ENCODE measurements at places on chromosomes 3 and 15. TPM values are rescaled to one million over a fixed set of nuclear protein-coding genes. Genes with fewer than 3 reads are reported as not detected.

- no peak for DNase-seq
Measured at GRCh38 chr15:69604072-69604411, 151.4 kb downstream of the RPLP1 start.

GRCh38 chr15:41291065-41291631 lies 41.2 kb downstream of the OIP5 start:
- no peak for DNase-seq

DNA sequence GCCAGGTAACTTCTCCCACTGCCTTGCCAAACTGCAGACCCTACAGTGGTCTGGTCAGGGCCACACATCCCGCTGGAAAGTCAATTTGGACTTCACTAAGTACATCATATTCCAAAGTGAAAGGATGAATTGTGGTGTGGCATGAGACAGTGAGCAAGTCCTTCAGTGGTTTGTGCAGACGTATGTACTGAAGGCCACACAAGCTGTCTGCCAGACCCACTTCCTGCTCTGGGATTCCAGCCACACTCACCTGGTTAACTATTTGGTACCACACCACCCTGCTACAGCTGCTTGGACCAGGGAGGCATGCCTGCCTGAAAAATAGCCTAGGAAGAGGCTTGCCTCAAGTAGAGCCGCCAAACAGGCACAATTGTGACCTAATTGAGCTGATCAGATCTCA lies 94.1 kb upstream of the STRIT1 start:
- DNase-seq: no peak

DNA sequence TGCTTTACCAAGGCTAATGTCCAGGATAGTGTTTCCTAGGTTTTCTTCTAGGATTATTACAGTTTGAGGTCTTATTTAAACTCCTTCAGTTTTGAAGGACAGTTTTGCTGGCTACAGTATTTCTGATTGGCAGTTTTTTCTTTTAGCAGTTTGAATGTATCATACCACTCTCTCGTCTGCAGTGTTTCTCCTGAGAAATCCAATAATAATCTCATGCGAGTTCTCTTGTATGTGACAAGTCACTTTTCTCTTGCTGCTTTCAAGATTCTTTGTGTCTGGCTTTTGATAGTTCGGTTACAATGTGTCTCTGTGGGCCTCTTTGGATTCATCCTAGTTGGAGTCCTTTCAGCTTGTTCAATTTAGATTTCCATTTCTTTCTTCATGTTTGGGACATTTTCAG lies 53.0 kb upstream of the EHHADH start:
- no peak for DNase-seq

DNA sequence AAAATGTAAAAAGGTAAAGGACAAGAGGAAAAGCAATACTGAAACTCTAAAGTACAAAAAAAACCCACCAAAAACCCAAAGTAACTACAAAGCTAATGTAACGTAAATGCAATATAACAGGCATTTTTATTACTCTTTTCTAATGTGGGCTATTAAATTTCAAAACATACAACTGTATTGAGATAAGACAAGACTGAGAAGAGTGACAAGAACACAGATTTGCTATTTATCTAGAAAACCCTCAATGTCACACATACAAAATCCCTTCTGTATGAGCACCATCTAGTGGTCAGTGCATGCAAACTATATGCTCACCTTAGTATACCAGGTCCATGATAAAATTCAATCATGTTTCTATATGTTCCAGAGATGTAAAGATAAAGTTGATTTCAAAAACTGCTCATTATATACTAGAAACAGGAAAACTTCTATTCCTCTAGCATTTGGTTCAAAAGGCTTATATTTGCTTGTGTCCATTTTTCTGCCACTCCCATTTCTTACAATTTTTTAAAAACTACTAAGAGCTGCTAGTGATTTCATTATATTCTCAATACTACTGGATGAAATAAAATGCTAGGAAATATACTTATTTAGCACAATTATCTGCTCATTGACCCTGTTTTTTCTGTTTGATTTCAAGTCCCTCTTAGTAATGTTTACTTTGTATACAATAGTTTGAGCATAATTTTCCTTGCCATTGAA lies 111.4 kb downstream of the DLG1 start:
- peak; percentile 30 for DNase-seq

DNA sequence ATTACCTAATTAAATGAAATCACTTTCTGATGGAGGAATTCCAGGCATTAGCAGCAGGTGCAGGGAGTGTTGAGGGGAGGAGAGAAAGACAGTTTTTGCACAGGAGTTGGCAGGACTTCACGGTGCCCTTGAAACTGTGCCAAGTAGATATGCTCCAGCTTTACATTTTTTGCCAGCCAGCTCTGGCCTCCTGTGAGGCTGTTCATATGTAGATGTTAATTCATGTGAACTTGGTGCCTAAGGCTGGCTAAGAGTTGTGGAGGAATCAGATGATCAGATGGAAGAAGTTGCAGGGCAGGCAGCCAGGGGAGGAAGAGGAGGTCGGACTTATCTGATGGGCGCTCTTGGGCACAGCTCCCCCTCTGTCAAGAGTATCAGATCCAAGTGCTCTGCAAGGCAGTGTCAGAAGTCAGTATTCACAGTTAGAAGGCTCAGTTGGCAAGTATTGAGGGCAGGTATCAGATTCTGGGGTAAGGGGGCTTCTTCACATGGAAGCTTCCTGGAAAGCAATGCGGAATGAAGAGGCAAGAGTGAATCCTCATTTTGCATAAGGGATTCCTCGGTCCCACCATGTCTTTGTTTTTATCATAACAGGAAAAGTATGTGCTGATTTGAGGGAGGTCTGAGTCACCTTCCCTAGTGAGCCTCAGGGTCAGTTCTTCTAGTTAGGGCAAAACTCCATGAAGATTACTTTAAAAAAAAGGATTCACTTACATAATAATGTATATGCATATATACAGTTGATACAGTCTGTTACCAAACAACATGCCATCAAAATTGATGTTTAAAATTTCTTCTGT lies 172.6 kb upstream of the UMPS start:
- DNase-seq: no peak

DNA sequence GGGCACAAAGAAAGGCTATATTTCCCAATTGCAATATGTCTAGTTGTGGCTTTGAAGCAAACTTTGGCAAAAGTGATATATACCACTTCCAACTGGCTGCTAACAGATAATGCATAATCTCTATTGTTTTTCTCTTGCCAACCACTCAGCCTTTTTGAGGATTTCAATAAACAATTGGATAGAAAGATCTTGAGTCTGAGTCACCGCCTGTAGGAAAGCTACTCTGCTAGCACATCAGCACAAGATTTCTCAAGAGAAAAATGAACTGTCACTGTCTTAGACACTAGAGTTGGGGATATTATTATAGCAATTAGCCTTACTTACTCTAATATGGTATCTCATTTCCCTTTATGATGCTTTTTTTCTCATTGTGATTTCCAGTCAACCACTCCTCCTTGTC lies 119.7 kb downstream of the SST start:
- no peak for DNase-seq

GRCh38 chr15:67571648-67572415 lies 29.3 kb downstream of the MAP2K5 start:
- DNase-seq: no peak

- no peak for DNase-seq
Measured at GRCh38 chr3:48388966-48389365, 16.9 kb downstream of the FBXW12 start.

DNA sequence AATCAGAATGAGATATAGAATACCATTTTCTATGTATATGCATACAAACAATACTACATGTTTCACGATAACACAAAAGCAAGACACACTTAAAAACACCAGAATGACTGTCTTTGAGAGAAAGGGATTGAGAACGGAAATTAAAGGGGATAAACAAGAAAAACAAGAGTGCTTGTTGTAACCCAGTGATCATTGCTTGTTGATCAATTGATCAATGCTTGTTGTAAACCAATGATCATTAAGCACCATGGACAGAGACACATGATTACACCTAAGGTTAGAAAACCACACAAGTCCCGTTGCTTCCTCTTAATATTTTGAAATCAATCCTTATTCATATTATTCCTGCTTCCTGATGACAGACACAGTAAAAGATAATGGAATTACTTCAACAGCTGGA lies 1.1 kb upstream of the OR4F15 start:
- no peak for DNase-seq

DNA sequence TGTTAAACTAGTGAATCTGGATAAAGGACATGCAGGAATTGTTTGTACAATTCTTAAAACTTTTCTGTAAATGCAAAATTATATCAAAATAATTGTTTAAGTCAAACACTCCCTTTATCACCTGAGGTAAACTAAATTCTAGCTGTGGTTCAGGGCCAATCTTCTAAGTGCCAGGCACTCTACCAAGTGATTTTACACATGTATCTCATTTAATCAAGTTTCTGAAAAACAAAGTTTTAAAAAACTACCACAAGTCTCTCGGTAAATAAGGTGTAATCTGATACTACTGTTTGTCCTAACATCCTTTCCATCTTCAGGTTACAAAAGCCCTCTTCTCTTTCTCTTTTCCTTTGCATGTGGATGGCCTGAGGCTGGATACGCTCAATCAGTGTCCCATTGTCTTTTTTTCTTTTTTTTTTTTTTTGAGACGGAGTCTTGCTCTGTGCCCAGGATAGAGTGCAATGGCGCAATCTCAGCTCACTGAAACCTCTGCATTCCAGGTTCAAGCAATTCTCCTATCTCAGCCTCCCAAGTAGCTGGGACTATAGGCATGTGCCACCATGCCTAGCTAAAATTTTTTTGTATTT lies 19.3 kb downstream of the IFT80 start:
- no peak for DNase-seq

GRCh38 chr3:28726840-28727239 lies 378.2 kb upstream of the AZI2 start:
- peak; percentile 15 for DNase-seq

The MESP2 gene
- not detected for total RNA-seq

The SAMMSON gene
- not detected for total RNA-seq

The IGSF11 gene
- total RNA-seq: 0.07 TPM

The SNRPN gene
- 66.1 TPM for total RNA-seq

The CEP70 gene
- total RNA-seq: 16.3 TPM

Data from activated naive CD4-positive, alpha-beta T cell treated with anti-CD3 and anti-CD28 coated beads for 36 hours (primary cell).